ENCODE measurements at places on chromosomes 3 and 15.

GRCh38 chr3:187942658-187943241 lies 197.5 kb upstream of the BCL6 start:
- DNase-seq, result no peak

DNA sequence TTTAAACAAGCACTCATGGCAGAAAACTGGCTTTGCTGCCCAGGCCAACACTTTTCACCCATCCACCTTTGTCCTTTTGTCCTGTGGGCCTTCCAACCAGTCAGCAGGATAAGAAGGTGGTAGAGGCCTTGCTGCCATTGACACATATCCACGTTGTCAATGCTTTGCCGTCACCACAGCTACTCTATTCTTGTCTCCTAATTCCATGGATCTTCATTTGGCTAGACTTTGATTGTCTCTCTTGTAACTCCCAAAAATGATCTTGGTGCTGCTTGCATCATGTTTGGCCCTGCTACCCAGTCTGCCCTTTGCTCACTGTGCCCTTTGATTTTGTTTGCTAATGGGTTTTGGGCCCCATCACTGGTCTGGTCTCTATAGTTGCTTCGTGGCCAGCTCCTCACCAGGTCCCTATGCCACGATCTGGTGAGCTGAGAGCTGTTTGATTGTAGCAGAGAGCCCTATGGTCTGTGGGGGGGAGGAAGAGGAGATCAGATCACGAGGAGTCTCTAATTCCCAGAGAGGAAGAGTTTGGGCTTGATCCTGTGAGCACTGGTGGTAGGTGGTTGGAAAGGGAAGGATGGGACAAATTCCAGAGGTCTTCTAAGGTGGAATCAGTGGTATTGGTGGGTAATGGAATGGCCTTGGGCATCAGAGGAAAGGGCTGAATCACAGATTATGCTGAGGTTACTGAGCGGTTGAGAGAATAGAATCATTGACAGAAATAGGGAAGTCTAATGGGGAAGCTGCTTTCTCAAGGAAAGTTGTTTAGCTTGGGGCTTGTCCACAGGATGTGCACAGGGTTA lies 40.3 kb downstream of the ABHD2 start:
- no peak for DNase-seq

DNA sequence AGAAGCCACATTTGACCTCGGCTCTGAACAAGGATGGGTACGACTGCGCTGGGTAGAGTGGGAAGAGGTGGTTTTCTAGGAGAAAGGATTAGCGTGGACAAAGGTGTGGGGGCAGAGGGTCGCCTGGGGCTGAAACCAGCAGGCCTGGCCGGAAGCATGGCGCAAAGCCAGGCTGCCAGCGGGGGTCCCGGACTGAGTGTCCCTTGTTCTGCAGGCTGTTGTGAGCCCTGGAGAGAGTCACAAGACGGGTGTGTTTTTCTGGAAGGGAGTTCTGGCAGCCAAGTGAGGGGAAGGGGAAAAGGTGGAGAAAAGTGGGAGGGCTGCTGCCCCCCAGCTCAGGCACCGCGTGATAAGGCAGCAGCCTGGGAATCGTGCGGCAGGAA lies 98.5 kb upstream of the MEF2A start:
- no peak for DNase-seq

GRCh38 chr3:191848818-191849217 lies 387.9 kb downstream of the PYDC2 start:
- DNase-seq, result no peak

GRCh38 chr3:53230789-53231188 lies 25.0 kb downstream of the TKT start:
- no peak for DNase-seq
